ENCODE measurements at places on chromosomes 1 and 21.

DNA sequence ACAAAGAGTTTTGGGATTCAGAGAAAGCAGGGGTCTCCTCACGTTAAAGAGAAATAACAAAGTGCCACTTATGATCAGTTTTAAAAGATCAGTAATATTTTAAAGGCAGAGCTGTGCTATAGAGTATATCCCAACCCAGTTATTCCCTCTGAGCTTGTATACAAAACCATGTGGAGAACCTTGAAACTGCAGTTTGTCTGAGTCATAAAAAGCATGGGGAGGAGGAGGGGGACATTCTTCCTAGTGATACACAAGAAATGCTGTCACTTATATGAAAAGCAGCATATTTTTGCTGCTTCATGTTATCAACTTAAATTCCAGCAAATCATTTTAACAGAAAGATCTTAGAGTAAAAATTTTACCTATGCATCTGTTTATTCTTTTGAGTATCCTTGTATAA lies 244.5 kb downstream of the GPR52 start:
- no peak for DNase-seq

DNA sequence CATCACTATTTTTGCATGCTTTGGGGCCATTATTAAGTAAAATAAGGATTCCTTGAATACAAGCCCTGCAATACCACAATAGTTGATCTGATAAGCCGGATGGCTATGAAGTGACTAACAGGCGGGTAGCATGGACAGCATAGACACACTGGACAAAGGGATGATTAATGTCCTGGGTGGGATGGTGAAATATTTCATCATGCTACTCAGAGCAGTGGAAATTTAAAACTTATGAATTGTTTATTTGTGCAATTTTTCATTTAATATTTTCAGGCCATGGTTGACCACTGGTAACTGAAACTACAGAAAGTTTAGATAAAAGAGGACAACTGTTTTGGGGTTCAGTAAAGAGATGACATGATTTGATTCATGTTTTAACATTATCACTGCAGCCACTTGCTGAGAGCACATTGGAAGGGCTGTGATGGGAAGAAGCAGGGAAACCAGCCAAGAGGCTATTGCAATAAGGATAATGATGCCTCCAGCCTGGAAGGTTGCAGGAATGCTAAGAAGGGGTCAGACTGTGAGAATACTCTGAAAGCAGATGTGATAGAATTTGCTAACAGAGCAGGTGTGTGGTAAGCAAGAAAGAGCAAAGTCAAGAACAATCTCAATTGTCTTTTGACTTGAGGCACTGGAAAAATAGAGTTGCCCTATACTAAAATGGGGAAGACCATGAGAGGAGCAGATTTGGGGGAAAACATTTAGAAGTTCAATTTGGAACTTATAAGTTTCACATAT lies 62.5 kb upstream of the TNFSF4 start:
- no peak for DNase-seq

GRCh38 chr1:50930193-50930592 lies 29.9 kb downstream of the FAF1 start:
- DNase-seq = no peak

- no peak for DNase-seq
Measured at GRCh38 chr1:190000365-190000872, 477.2 kb downstream of the BRINP3 start.

DNA sequence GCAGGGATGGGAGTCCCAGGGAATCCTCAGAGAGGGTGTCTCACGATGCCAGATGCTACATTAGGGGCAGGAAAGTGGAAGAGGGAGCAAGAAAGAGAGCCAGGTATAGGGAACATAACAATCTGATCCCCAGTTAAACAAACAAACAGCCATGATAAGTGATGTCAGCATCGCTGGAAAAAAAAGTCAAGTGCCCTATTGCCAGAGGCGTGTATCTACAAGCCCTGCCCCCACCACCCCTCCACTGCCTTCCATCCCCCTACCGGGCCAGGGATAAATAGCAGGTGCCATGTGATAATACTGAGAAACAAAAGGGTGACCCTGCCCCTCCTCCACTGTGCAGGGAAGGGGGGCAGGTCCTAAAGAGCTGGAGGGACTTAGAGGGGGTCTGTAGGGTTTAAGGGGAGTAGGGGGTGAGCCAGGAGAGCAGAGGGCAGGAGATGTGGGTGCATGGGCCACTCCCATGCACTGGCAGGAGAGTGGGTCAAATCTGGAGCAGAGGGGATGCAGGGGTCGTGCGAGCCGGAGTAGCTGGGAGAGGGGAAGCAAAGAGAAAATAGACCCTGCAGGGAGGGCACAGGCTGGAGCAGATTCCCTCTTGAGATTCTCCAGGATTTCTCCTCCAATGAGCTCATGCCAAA lies 3.4 kb downstream of the SLC26A9 start:
- DNase-seq = no peak

- no peak for DNase-seq
Measured at GRCh38 chr1:75341537-75341936, 207.3 kb downstream of the LHX8 start.
